Temporal lobe (tissue), 4 donors: ENCODE measurements at places on chromosomes 3 and 15. TPM values are rescaled to one million over a fixed set of nuclear protein-coding genes. Genes with fewer than 3 reads are reported as not detected.

Gene SNTN
- total RNA-seq, result not detected

Gene CHD2
- 93.4 TPM for total RNA-seq

Gene ACSBG1
- 3.0 TPM for total RNA-seq

Gene SV2B
- total RNA-seq, result 37.1 TPM

Gene HLTF
- total RNA-seq, result 89.5 TPM

Gene CLDN18
- total RNA-seq, result under 0.01 TPM

Gene PCOLCE2
- total RNA-seq, result 3.2 TPM

Gene CCR9
- not detected for total RNA-seq

Gene CORO2B
- total RNA-seq, result 28.0 TPM

Gene SOX2
- total RNA-seq, result 72.0 TPM

Gene P2RY13
- total RNA-seq, result 1.5 TPM
